ENCODE measurements at places on chromosomes 16 and 17.

DNA sequence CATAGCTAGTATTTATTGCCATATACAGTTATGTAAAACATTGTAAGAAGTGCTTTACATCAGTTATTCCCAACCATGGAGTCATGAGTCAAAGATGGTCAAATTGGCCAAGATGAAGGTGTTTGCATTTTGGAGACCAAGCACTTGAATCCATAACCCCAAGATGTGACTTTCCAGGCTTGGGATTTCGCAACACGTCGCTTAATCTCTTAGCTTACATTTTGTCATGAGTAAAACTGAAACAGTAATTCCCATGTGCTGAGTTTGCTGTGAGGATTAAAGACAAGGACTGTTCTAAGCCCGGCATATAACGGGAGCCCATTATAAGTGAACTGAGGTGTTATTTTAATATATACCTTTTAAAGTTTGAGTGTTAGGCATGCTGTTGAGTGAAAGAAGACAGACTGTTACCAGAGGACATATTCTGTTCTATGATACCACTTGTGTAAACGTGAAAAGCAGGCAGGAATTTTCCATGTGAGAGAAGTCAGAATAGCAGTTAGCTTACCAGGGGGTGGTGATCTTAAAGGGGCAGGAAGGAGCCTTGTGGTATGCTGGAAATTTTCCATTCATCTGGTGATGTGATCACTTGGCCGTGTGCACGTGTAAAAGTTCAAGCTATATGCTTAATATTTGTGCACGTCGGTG, 484.9 kb downstream of the WWOX start:
- DNase-seq, result no peak

DNA sequence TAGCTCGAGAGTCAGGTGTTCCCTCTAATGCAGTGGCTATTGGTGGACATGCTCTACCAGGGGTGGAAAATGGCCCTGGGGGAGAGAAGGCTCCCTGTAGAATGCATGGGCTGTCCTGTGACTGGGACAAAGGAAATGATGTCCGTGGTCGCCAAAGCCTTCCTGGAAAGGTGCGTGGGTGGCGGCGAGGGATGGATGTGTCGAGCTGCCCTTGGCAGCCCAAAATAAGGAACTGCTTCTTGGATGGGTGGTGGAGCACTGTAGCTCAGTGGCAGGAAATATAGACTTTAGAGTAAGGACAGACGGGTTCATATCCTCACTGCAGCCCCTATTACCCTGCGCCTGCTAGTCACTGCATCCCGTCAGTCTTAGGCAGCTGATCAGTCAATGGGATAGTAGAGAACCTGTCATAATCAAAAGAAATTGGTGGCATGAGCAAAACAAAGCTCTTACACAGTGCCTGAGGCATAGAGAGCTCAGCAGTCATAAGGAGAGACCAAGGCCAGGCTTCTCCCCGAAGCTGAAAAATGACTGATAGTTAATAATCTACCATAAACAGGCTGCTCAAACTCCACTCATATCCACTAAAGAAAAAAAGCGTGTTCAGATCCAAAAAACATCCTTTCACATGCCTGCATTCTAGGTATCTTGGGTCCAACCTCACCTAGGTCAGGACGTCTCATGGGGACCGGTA, 123.5 kb upstream of the PLCG2 start:
- DNase-seq, result no peak

DNA sequence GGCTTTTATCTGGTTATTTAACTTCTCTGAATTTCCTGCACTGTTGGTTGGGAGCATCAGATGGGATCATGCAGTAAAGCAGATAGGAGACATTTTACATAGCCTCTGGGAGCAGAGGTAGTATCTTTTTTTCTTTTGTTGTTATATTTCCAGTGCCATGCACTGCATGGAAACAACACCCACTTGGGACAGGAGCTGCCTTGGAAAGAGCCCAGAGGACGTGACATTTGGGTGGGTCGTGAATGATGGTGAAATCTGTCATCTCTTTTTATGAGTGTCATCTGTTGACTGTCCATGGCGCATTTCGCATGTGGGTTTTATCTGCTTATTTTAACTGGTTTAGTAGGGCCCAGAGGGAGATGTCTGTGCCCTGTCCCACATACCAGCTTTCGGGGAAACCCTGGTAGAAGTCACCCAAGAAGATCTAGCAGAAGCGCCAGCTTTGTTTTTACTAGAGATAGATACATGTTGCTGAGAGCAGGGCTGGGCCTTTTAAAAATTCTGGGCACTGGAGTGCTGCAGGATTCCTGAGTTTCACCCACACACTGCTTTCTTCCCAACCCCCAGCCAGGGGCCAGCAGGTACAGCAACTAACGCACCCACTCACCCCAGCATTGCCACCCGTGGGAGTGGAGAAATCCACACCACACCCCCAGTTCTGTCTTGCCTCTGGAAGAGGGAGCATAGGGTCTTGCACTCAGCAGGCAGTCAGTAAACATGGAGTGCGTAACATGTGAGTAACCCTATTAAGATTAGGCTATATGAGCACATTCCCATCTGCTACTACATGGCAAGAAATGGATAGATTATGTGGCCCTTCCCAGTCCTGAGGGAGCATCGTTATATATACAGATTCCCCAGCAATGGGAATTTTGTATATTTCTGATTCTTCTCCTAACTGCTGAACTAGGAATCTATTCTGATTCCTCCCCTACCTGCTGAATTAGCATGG, 8.4 kb upstream of the TERF2 start:
- no peak for DNase-seq

DNA sequence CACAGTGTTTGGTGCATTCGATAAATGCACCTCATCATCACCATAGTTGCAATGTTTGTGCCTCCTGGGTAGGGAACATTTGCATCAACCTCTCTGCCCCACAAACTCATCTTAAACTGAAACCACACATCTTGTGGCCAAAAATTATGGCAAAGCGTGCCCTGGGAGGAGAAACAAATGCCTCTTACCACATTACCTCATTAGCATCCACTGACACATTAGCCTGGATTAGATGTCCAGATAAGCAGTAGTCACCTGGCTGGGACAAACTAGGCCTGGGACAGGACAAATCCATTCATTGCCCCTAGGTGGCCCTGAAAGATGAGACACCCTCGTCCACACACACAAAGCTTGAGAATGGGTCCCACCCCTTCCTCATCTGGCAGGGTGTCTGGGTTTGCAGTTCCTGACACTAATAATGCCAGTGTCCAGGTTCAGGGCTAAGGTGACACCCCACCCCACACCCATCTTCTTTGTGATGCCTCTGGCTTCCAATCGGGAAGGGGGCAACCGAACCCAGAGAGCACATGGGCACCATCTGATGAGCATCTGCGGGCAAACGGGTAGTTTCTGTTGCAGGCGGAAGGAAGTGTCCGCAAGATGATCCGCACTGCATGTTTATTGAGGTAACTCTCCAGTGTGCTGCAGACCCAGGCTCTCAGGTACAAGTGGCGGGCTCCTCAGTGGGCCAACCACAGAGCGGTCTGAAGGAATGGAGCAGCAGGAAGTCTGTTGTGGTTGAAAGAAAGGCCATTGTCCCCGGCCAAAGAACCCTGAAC, 8.6 kb downstream of the XYLT1 start:
- DNase-seq, result no peak

- peak; percentile 16 for DNase-seq
These were observed 117.4 kb downstream of the IRF8 start for GRCh38 chr16:86016201-86016965.

DNA sequence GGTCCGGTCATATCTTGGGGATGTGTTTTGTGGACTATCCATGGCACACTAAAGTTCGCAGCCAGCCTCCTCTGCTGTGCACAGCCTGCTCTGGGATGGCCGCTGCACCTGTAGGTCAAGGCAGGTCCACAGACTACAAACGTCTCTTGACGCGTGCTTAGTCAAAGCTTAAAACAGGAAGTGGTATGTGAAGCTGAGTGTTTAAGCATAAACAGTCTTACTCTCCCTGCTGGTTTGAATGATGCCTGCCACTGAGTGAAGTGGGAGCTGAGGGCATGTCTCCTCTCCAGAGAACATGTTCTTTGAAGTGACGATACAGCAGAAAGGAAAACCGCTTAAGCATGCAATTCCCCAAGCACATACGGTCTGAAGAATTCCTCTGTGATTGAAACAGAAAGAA, 365.6 kb downstream of the SLC39A11 start:
- DNase-seq, result no peak

DNA sequence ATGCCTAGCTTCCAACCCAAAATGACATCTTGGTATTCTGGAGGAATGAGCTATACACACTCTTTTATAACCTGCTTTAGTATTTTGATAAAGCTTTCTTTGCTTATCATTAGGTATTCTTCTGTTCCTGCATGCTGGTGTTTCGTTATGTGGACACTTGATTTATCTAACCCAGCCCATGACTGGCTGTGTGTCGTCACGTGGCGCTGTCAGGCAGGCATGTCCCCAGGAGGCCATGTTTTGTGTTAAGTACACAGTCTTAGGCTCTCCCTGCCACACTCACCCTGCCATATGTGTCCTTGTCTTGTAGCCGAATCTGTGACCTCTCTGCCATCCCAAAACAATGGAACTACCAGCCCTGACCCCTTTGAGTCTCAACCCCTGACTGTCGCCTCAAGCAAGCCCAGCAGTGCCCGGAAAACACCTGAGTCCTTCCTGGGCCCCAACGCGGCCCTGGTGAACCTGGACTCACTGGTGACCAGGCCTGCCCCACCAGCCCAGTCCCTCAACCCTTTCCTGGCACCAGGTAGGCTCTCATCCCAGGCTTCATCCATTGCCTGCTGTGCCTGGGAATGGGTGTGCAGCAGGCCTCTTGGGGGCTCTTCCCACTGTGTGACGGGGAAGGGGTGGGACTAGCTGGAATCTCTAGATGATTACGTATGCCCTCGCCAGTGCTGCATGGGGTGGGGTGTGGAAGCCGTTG, 30.8 kb downstream of the B9D1 start:
- no peak for DNase-seq

- no peak for DNase-seq
These were observed 493.7 kb upstream of the ERCC4 start for GRCh38 chr16:13426269-13426668.

DNA sequence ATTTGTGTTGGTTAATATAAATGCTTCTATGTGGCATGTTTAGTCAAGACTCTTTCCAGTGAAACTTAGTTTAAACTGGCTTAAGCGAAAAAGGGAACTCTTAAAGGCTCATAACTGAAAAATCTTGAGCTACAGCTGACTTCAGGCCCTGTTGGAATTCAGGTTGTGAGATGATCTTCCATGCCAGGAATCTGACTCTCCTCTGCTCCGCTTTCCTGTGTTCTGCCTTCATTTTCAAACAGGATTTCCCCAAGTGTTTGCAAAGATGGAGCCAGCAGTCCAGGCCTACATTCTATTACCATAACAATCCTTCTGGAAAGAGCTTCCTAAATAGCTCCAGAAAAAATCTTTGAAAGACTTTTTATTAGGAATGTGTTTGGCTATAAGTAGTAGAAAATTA, 134.9 kb downstream of the NLK start:
- no peak for DNase-seq

DNA sequence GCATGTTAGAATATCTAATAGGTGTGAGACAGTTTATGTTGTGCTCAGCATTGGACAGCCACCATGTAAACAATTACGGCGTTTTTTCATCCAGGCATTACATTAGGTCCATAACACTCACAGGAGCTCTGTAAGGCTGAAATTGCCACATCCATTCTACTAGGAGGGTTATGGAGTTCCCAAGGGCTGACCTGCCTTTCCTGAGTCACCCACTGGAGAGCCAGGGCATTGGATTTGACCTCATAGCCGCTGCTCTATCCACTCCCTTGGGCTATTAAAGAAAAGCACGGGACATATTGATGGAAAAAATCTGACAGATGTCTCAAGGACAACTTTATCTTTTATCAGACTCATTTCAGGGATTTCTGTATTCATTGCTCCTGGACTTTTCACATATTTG, 306.3 kb upstream of the HSBP1 start:
- no peak for DNase-seq

- DNase-seq, result no peak
These were observed 61.5 kb downstream of the MYOCD start for GRCh38 chr17:12727076-12727760.

DNA sequence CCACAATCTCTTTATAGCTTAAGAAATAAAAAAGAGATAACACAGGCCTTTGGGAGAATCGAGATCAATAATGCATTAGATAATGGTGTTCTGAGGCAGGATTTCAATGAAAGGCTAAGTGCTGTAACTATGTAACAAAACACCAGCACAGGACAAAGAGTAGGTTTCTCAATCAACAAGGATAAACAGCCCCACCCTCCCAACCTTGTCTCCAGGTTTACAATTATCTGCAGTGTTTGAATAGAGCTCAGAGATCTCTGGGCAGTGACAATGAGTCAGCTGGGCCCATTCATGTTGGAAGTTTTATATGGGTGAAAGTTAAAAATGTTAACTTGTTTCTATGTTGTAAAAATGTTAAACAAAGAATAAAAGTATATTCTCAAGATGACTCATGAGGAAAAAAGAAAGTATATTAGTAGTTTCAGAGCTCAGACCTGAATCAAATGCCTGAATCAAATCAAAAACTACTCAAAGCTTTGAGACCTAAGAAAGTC, 17.0 kb upstream of the KRT20 start:
- peak; percentile 24 for DNase-seq

DNA sequence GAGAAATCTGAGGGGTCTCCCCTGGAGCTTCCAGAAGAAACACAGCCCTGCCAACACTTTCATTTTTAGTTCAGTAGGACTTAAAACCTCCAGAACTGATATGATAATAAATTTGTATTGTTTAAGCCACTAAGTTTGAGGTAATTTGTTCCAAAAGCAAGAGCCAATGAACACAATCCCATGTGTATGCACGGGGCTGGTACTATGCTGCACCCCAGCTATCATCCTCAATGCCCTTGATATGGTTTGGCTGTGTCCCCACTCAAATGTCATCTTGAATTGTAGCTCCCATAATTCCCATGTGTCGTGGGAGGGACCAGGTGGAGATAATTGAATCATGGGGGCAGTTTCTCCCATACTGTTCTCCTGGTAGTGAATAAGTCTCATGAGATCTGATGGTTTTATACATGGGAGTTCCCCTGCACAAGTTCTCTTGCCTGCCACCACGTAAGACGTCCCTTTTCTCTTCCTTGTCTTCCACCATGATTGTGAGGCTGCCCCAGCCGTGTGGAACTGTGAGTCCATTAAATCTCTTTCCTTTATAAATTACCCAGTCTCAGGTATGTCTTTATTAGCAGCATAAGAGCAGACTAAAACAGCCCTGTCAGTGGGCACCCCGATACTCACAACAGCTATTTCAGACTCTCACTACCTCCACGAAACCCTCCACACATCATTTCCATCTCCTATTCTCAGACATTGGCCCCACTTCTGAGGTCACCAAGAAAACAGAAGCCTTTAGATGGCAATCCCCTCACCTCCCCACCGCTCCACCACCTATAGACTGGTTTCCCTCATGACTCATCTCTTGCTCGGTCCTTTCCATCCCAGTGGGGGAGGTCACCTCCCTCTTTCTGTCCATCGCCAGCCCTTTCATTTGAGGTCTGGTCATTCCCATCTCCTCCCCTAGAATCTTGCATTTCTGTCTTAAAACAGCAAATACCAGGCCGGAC, 8.9 kb upstream of the CACNG1 start:
- no peak for DNase-seq

Data from AG09309 (cell line).